Small intestine (tissue), 16 donors: ENCODE measurements at places on chromosomes 11 and 22. TPM values are rescaled to one million over a fixed set of nuclear protein-coding genes. Genes with fewer than 3 reads are reported as not detected.
A peak's percentile ranks its signal among the peaks of the same experiment; 100 is the strongest.

- DNase-seq, result peak; percentile 6
- no peaks in the 10 kb centered on the region for H3K36me3 ChIP-seq
- peaks cover 9% of the 10 kb centered on the region for H3K4me1 ChIP-seq
These were observed 108.4 kb downstream of the GALNT18 start for GRCh38 chr11:11513422-11513821.

DNA sequence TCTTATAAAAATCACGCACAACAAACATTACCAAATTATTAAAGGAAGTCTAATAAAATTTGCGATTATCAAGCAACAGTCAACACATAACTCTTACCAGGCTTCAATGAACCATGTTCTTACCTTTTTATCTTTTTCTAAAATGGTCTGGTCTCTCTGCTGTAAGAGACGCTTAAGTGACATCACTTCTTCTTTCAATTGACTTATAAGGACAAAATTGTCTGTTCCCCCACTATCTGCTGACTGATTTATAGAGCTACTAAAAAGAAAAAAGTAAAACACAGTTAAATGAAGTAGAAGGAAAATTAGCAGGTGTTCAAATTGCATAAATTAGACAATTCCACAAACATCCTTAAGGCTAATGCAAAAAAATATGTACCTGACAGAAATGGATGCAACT is 10.9 kb downstream of the FAM76B start:
- peaks cover 15% of the 10 kb centered on the region for H3K36me3 ChIP-seq
- no peak overlapping the region for H3K27ac ChIP-seq
- H3K4me3 ChIP-seq, result no peak overlapping the region
- DNase-seq, result no peak
- H3K27me3 ChIP-seq, result no peaks in the 10 kb centered on the region

GRCh38 chr11:96052921-96053651 is 129.2 kb upstream of the MTMR2 start:
- no peak overlapping the region for H3K4me3 ChIP-seq
- no peaks in the 10 kb centered on the region for H3K27me3 ChIP-seq
- H3K4me1 ChIP-seq, result peaks cover 4% of the 10 kb centered on the region
- H3K27ac ChIP-seq, result no peak overlapping the region
- H3K36me3 ChIP-seq, result no peaks in the 10 kb centered on the region

DNA sequence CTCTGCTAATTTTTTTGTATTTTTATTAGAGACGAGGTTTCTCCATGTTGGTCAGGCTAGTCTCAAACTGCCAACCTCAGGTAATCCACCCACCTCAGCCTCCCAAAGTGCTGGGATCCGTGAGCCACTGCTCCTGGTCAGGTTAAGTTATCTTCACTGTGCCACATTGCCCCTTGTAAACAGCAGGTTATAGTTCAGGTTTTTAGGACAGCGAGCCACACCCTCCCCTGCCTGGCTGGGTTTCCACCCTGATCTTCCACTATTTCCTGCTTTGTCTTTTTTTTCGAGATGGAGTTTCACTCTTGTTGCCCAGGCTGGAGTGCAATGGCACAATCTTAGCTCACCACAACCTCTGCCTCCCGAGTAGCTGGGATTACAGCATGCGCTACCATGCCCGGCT is 16.1 kb downstream of the ACO2 start:
- no peaks in the 10 kb centered on the region for H3K27me3 ChIP-seq
- H3K27ac ChIP-seq, result peak overlapping the region; percentile 88
- H3K36me3 ChIP-seq, result peaks cover 5% of the 10 kb centered on the region

DNA sequence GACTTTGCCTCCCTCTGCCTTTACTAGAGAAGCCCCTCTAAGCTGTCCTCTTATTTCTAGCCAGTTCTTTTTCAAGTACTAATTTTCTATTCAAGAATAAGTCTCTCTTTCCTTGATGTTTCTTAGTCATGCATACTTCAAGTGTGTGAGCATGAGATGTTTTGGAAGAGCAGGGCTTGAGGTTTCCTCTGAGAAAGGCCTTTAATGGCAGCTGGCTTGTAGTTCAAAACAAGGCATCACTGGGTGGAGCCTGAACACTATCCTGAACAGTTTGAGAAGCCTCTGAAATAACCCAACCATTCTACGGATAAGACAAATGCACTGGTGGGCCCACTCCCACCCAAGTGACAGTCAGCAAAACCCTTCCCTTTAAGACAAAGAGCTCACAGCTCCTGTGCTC is 37.6 kb downstream of the CLDN25 start:
- H3K36me3 ChIP-seq, result peaks cover 12% of the 10 kb centered on the region
- no peaks in the 10 kb centered on the region for H3K27me3 ChIP-seq
- H3K4me3 ChIP-seq, result no peak overlapping the region
- no peak for DNase-seq
- H3K27ac ChIP-seq, result no peak overlapping the region

GRCh38 chr11:130721736-130722135 is 194.5 kb downstream of the SNX19 start:
- no peak overlapping the region for H3K27ac ChIP-seq
- H3K36me3 ChIP-seq, result no peaks in the 10 kb centered on the region
- H3K4me1 ChIP-seq, result peaks cover under 1% of the 10 kb centered on the region

GRCh38 chr22:38777087-38777671 is 16.8 kb downstream of the DNAL4 start:
- H3K4me1 ChIP-seq, result no peaks in the 10 kb centered on the region
- peaks cover 44% of the 10 kb centered on the region for H3K36me3 ChIP-seq
- no peaks in the 10 kb centered on the region for H3K27me3 ChIP-seq

DNA sequence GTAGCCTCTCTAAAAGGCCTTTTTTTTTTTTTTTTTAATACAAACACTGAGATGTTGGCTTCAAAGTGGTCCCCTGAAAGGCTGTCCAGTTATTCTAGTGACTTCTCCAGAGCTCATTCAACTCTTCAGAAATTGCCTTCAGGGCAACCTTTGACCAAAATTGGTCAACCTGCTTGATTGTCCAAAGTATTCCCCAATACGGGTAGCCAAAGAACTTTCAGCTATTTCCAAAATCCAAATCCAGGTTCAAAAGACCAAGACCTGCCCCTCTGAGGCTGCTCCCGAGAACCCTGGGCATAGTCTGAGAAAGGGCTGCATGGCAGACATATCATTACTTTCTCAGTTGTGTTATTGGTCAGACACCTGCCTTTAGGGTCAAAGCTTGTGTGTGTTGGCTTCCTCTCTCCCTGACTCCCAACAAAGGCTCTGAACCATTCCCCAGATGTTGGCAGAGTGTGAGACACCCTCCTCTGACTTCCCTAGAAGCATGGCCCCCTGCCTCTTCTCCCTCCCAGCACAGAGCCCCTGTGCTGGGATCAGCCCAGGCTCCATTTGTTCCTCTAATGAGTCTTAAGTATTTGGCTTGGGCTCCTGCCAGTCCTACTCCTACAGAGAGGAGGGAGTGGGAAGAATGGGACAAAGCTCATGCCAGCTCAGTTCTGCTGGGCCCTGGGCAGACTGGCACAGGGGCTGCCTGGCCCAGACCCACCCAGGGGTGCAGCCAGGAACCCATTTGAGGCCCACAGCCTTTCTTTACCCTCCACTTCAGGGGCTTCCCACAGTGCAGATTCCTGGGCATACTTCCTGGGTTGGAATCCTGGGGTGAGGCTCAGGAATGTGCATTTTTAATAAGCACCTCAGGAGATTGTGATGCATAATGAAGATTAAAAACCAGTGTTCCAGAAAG is 30.3 kb downstream of the TNKS1BP1 start:
- no peak overlapping the region for H3K27ac ChIP-seq
- no peak overlapping the region for H3K4me3 ChIP-seq
- H3K4me1 ChIP-seq, result peaks cover 7% of the 10 kb centered on the region
- peaks cover 6% of the 10 kb centered on the region for H3K36me3 ChIP-seq
- H3K27me3 ChIP-seq, result no peaks in the 10 kb centered on the region

DNA sequence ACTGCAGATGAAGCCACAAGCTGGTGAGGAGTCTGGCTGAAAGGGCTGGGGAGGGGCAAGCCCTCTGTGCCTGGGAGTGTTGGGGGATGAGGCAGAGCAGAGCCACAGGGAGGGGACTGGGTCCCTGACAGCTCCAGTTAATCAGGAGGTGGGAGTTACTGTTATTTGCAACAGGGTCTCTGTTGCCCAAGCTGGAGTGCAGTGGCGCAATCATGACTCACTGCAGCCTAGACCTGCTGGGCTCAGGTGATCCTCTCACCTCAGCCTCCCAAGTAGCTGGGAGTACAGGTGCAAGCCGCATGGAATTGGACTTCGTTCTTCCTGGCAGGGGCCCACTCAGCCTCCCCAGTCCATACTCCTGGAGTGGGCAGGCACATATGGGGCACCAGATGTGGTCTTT is 7.7 kb downstream of the SCN2B start:
- no peak overlapping the region for H3K27ac ChIP-seq
- no peaks in the 10 kb centered on the region for H3K27me3 ChIP-seq
- H3K36me3 ChIP-seq, result no peaks in the 10 kb centered on the region
- H3K4me3 ChIP-seq, result no peak overlapping the region
- peaks cover 7% of the 10 kb centered on the region for H3K4me1 ChIP-seq

GRCh38 chr11:15645201-15645600 is 530.5 kb downstream of the INSC start:
- DNase-seq, result no peak
- H3K4me1 ChIP-seq, result peaks cover 25% of the 10 kb centered on the region
- no peaks in the 10 kb centered on the region for H3K27me3 ChIP-seq
- H3K4me3 ChIP-seq, result no peak overlapping the region

DNA sequence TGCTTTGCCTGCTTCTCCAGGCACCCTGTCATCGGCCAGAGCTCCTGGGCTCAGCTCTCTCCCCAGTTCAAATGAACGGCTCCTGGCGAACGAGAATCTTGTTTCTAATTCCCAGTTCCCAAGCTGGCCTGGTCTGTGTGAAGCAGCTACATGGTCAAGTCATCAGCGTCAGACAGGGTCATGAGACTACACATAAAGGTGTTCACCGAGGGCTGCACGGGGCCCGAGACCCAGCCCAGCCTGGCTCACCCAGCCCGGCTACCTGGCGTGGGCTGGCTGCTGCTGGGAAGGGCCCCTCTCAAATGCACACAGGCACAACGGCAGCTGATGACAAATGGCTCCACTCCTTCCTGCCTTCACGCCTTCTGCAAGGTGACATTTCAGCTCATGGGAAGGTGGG is 14.6 kb upstream of the CELSR1 start:
- no peak for DNase-seq
- H3K36me3 ChIP-seq, result no peaks in the 10 kb centered on the region
- H3K4me3 ChIP-seq, result no peak overlapping the region

The NNMT gene
- polyA plus RNA-seq, result 169 TPM

The ENDOD1 gene
- 38.2 TPM for polyA plus RNA-seq

The SSH3 gene
- polyA plus RNA-seq, result 29.7 TPM

The MYO18B gene
- 0.45 TPM for polyA plus RNA-seq

The PITPNM1 gene
- polyA plus RNA-seq, result 31.2 TPM

The KRTAP5-4 gene
- polyA plus RNA-seq, result not detected

The ALDH3B1 gene
- 25.1 TPM for polyA plus RNA-seq
